ENCODE measurements at places on chromosomes 3 and 15.

GRCh38 chr15:78788016-78788660, 23.1 kb downstream of the ADAMTS7 start:
- DNase-seq = no peak

DNA sequence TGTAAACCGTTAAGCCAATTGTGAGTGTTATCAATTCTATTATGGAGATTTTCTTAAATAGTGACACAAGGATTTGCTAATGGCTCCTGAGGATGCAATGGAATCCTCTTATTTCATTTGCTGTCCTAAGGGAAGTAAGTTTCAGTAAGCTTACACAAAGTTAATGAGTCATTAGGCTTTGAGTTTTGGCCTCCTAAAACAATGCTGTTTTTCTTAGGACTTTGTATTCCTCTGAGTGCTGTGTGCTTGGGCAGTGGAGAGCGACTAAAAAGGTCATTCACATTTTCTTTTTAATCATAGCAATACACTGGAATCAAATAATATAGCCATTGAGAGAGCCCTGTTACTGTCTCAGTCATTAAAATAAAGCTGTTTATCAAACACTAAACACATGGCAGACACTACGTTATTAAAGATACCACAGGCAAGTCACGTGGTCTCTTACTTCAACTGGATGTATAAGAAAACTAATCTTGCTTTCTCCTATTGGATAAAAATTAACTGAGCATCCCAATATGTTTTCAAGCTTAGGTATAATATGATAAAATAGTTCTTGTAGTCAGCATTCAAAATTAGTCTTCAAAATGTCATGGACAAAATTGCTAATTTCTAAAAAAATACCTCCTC, 290.8 kb downstream of the NLGN1 start:
- DNase-seq = no peak

DNA sequence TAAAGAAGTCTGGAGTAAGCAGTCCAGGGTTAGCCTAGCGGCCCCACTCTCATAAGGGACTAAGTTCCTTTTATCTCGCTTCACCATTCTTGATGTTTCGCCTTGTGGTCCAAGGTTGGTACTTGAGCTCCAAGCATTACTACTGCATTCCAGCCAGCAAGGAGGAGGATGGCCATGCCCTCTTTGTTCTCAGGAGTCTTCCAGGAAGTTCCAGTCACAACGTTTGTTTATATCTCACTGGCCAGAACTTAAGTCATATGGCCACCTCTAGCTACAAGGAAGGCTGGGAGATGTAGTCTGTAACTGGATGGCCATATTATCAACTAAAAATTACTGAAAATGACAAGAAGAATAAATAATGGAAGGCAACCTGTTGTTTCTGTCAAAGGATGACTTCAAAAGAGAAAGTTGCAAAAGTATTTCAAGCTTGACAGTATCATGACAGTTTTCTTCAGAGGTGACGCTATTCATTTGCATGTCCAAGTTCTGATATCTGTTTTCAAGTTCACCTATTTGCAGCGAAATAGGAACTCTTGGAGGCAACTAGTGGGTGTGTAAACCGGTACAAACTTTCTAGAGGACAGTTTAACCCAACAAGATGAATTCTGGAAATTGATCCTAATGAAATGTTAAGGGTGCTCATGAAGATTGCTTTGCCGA, 118.6 kb downstream of the PGPEP1L start:
- no peak for DNase-seq

- no peak for DNase-seq
Measured at GRCh38 chr15:68642491-68642845, 63.7 kb downstream of the CORO2B start.

DNA sequence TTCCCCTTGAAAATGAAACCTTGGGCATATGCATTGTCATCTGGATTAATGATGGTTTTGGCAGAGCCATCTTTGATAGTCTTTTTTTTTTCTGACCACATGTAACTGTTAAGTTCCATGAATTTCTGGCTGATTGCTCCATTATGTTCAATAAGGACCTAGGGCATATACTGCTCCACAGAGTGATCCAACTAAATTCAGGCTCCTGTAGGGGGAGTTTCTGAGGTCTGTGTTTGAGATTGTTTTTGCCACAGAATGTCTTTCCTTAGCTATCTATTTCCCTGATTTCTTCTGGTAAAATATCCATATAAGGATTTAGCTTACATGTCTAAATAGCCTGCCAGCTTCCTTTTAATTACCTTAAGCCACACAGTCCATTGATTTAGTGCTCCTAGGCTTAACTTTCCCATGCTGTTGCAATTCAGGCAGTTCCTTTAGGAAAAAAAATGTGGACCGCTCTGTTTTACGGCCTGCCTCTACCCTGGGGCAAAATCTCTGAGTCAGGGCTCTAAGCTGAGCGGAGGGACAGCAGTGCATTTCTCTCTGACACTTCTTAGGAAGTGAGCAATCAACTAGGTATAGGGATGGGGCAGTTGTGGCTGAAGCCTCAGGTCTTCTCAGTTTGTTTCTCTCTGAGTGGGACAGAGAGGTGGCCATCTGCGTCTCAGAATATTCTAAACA, 796.2 kb downstream of the NR2F2 start:
- DNase-seq = no peak

DNA sequence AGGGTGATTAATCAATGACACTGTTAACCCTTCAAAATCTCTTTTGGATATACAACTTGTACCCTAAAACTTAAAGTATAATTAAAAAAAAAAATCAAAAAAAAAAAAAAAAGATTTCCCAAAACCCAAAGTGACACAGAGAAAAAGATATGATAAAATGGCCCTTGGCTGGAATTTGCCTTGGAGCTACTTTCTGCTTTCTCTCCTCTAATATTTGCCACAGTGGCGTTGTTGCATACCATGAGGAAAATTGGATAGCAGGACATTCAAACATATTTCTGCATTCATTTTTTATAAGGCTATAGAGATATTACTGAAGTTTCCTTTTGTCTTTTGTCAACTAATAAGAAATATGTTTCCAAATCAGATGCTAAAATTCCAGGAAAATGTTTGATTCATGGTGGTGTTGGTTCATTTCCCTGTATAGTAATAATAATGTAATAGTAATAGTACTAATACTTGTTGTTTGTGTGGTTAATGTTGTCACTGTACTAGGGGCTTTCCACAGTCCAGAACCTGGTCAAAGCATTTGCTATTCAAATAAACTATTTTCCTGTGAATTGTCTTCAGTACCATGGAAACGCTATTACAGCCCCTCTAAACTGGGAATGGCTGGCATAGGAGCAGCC, 441.3 kb upstream of the THBS1 start:
- DNase-seq = no peak

- no peak for DNase-seq
Measured at GRCh38 chr15:36075333-36075732, 504.1 kb upstream of the CDIN1 start.

DNA sequence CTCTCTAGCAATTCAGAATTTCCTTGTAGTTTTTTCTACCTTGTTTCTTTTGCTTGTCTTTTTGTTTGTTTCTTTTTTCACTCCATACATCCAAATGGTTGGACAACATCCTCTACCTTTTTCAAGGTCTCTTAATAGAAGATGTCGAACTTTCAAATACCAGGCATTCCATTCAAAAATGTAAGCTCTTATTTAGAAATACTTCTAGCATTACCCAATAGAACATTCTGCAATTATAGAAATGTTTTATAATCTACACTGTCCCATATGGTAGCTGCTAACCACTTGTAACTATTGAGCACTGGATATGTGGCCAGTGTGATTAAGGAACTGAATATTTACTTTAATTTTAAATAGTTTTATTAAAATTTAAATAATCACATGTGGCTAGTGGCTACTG, 196.2 kb upstream of the MRPL3 start:
- DNase-seq = no peak

GRCh38 chr3:152505926-152506325, 237.2 kb downstream of the MBNL1 start:
- DNase-seq = no peak

DNA sequence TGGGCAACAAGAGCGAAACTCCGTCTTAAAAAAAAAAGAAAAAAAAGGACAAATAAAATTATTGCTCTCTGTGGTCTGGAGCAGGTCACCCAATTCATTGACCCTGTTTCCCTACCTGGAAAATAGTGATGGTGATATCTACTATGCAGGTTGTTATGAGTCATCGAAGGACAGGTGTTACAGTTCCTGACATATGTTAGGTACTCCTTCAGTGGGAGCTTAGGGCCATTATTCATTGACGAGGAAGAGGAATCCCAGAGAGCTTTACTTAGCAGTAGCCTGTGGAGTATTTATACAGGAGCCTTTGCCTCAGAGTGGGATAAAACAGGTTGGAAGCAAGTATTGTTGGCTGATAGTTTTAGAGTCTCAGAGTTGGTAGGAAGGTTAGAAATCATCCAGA, 74.5 kb downstream of the SLC7A14 start:
- DNase-seq = no peak

DNA sequence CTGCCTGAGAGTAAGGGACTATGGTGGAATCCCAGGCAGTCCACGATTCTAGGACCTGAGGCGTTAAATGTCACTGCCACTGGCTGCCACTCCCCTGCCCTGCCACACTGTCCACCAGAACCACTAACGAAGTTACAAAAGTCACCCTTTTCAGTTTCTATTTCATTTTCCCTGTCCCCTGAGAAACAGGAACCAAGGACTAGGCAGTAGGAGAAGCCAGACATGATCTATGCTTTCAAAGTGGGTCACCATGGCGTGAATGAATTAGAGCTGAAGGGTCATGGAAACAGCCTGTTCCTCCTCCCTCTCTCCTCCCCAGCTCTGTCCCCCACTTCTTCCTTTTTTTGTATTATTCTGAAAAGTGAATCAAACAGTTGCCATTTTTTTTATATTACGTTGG, 9.1 kb upstream of the ADPRH start:
- DNase-seq = no peak

- DNase-seq = no peak
Measured at GRCh38 chr3:7739754-7740153, 761.9 kb upstream of the LMCD1 start.

GRCh38 chr3:58899953-58900298, 149.9 kb downstream of the CFAP20DC start:
- DNase-seq = no peak

DNA sequence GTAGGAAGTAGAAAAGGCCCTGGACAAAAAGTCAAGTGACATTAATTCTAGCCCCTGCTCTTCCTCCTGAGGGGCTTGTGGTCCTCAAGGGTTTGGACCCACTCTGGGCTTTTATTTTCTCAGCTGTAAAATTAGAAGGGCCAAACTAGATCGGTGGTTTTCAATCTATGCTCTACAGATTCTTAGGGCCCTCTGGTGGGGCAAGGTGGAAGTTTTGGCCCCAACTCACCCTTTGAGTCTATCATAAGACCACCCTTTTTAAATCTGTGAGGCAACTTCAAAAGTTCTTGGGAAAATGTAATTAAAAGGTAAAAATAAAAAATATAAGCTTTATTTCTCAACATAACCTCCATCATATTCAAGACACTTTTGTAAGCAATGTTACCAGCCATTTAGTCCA, 25.6 kb upstream of the CFAP161 start:
- no peak for DNase-seq

Data from activated gamma-delta T cell treated with Interleukin-2 at 50 U/mL for 16 hours (primary cell).